ENCODE measurements at places on chromosomes 6 and 20.

- no peak for DNase-seq
Observed at GRCh38 chr6:3196770-3197169, 30.7 kb downstream of the TUBB2B start.

DNA sequence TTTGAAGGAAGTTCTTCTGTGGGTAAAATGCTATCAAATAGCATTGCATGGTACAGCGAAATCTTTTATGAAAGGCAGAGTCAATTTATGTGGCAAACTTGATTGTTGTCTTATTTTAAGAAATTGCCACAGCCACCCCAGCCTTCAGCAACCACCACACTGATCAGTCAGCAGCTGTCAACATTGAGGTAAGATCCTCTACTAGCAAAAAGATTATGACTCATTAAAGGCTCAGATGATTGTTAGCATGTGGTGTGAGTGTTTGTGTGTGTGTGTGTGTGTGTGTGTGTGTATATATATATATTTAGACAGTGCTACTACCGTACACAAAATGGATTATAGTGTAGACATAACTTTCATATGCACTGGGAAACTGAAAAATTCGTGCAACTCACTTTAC lies 27.8 kb downstream of the LRRN4 start:
- DNase-seq = no peak

- DNase-seq = peak; percentile 79
Observed at GRCh38 chr20:62808211-62808865, 3.7 kb downstream of the OGFR start.

DNA sequence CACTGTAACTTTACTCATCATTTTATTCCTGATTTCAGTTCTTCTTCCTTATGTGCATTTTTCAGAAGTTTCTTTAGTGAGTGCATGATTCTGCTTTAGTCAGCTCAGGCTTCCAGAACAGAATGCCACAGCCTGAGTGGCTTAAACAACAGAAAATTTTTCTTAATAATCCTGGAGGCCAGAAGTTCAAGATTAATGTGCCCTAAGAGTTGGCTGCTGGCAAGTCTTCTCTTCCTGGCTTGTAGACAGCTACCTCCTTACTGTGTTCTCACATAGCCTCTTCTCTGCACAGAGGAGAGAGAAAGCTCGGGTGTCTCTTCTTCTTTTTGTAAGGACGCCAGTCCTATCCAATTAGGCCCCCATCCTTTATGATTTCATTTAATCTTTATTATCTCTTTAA lies 443.1 kb upstream of the RGS17 start:
- DNase-seq = no peak

Measured in islet precursor cell (in vitro differentiated cells).